ENCODE measurements at places on chromosomes 3 and 15.

- DNase-seq, result no peak
Measured at GRCh38 chr3:157373783-157374182, 62.9 kb upstream of the PTX3 start.

GRCh38 chr3:3119393-3119851 is 7.3 kb upstream of the TRNT1 start:
- no peak for DNase-seq

DNA sequence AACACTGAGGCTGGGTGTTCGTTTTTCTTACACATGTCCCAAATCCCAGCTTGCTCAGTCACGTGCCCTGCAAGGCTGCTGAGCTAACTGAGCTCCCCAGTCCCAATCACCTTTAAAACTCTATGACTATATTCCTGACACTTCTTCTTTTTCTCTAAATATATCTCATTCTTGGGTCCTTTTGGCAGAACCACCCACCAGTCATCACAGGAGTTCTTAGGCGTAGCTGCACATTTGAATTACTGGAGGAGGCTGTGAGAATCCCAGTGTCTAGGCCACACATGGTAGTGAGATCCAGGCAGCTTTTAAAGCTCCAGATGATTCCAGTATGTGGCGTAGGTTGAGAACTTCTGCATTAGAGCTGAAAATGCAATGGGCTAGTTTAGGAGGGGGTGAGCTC is 66.3 kb downstream of the ST8SIA2 start:
- no peak for DNase-seq

- DNase-seq, result no peak
Measured at GRCh38 chr3:45124352-45124751, 21.8 kb downstream of the CDCP1 start.

- DNase-seq, result no peak
Measured at GRCh38 chr15:57704441-57704840, 2.1 kb upstream of the POLR2M start.

GRCh38 chr3:152289708-152290107 is 21.0 kb downstream of the MBNL1 start:
- no peak for DNase-seq

GRCh38 chr3:193960487-193961274 is 175.3 kb upstream of the HES1 start:
- no peak for DNase-seq

GRCh38 chr3:24087469-24087868 is 142.4 kb downstream of the NR1D2 start:
- DNase-seq, result no peak

DNA sequence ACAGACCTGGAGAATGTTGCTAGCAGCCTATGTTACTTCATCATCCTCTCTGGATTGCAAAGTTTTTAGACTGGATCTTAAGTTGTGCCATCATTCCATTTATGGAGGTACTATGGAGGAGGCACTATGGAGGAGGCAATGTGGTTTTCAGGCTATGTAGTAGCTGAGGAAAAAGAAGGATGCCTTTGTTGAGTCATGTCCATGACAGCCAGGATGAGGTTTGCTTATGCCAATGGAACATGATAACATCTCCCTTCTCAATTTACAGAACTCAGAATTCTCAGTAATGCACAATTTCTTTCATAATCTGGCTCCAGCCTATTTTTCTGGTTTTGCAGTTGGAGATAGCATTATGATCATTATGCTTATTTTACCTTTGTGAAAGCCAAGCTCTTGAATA is 65.9 kb upstream of the TMEM108 start:
- DNase-seq, result no peak
